ENCODE measurements at places on chromosomes 5 and 9.

- no peak for DNase-seq
These were observed 92.8 kb upstream of the PPP2R2B start for GRCh38 chr5:146971401-146971800.

DNA sequence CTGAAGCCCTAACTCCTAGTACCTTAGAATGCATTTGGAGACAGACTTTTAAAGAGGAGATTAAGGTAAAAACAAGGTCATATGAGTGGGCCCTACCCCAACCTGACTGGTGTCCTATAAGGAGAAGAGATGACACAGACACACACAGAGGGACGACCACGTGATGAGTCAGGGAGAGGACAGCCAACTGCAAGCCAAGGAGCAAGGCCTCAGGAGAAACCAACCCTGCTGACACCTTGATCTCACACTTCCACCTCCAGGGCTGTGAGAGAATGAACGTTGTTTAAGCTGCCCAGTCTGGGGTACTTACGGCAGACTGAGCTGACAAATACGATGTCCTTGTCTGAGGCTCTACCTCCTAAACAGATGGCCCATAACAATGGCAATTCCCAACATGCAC is 93.6 kb downstream of the ROR2 start:
- DNase-seq, result no peak

- DNase-seq, result no peak
These were observed 492.2 kb upstream of the ADAMTS16 start for GRCh38 chr5:4647955-4648354.

- peak; percentile 13 for DNase-seq
These were observed 15.8 kb upstream of the HMHB1 start for GRCh38 chr5:143796125-143796524.

- no peak for DNase-seq
These were observed 400.8 kb upstream of the PTGER4 start for GRCh38 chr5:40278881-40279280.

GRCh38 chr9:20407013-20407412 is 215.3 kb downstream of the MLLT3 start:
- DNase-seq, result no peak

DNA sequence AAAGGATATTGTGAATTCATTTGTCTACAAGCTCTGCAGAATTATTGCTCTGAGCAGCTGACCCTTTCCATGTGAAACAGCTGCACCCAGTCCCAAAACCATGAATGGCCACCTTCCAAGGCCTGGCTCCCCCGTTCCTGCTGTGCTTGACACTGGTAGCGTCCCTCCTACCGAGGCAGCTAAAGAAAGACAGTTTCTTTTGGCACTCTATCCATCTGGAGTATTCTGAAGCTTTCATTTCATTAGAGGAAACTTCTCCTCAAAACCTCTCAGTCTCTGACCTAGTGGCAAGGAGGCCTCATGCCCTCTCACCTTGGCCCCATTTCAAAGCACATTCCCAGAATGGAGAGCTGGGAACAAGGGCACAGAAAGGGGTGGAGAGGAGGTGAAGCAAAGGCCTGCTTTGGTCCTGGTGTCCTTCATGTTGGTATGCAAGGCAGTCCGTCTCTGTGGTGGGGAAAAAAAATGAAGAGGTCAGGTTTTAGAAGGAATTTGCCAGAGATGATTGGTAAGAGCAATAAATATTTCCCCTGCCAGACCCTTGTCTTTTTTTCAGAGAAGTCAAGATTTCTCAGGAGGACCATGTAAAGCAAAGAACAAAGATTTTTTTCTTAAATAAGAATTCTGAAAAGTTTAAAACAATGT is 232.0 kb downstream of the RFK start:
- DNase-seq, result no peak

DNA sequence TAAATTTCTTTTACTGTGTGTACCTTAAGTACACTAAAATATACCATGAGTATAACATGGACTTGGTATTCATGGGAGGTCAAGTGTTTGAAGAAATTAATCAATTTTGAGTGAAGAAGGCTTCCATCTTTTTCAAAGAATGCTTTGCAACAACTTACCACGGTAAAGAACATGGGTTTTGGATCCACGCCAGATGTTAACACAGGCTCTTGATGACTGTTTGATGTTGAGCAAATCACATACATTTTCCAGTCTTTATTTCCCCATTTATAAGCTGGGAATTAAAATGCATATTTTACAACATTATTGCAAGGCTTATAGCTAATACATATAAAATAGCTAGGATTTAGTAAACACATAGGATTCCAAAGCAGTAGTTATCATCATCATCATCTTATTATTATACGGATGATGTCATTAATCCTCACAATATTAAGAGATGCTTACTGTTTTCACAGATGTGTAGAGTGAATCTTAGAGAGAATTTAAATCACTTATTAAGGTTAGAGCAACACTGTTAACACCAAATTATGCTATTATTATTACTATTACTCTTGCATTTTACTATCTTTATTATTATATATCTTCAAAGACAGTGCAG is 362.0 kb downstream of the PRELID2 start:
- no peak for DNase-seq

- DNase-seq, result no peak
These were observed 43.1 kb upstream of the NSMF start for GRCh38 chr9:137502008-137502911.

GRCh38 chr5:15487228-15487627 is 12.8 kb upstream of the FBXL7 start:
- no peak for DNase-seq

GRCh38 chr5:101843055-101843454 is 453.0 kb downstream of the SLCO4C1 start:
- no peak for DNase-seq

- no peak for DNase-seq
These were observed 93.6 kb upstream of the ANKRD55 start for GRCh38 chr5:56326770-56327169.

- peak; percentile 47 for DNase-seq
These were observed 1.2 kb downstream of the ENTREP1 start for GRCh38 chr9:69326261-69326660.

DNA sequence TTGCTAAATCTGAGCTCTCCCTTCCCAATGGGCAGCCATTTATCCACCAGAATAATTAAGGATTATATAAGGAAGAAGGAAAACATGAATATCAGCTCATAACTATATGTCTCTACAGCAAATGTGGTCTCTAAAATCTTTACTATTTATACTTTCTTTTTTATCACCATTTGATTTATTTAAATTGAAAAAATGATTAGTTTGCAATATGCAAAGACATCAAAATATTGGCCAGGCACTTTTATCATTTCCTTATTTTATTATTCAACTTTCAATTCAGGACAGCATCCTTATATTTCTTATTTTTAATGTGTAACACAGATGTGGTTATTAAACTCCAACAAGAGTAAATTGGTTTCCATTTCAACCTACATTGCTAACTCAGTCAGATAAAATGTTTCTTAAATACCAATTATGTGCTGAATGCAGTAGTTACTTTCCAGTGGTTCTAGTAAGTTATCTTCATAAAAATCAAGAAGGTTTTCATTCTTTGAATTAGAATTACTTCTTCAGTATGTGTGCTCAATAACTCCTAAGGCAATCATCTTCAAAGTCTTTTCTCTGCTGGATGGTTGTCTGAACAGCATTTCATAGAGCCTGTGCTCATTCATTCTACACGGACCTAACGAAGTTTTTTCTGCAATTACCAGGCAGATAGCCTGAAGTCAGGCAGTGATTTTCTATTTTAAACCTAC is 1148.0 kb downstream of the CDH12 start:
- DNase-seq, result no peak

DNA sequence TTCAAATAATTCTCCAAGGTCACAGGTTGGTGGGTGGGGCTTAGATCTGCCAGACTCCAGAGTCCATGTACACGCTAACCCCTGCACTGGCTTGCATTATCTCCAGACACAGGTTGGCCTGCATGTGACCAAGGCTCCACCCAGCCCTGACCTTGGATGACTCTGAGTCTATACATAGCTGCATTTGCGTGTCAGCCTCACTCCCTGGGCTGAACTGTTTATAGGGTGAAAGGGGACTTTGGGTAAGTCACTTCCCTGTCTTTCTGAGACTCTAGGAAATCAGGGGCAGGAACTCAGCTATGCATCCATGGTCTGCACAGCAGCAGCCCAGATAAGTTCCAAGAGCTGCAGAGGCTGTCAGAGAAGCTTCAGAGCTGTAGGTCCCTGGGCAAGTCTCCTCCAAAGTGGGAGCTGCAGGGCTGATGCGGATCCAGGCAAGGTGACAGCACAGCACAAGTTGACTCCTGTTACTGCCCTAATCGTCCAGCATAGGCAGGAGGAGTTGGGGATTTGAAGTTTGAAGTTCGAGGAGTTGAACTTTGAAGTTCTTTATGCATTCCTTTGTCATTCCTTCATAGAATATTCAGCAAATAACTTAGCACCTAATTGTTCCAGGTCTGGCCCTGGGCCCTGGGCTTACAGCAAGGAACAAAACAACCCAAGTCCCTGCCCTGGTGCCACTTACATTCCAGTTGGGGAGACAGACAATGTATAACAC is 53.4 kb downstream of the SLC22A5 start:
- DNase-seq, result no peak

GRCh38 chr9:34377404-34377746 is 677 bp upstream of the MYORG start:
- DNase-seq, result no peak

- no peak for DNase-seq
These were observed 21.8 kb downstream of the GOLGA2 start for GRCh38 chr9:128253991-128254346.

DNA sequence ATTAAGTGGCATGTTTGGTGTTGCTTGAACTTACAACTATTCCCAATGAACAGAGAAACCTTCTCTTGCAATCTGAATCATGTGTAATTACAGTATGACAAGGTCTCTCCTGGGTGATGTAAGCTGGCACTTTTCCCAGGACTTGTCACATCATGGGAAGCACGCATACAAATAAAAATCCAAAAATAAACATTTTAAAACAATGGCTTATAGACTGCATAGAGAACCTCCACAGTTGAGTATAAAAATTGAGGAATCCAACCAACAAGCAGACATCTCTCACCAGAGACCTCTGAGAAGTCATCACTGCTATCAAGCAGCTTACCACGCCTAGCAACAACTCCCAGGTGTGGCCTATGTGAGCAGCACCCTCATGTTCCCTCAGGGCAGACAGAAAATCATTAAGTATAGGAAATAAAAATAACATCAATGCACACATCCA is 3.9 kb downstream of the MLLT3 start:
- no peak for DNase-seq

DNA sequence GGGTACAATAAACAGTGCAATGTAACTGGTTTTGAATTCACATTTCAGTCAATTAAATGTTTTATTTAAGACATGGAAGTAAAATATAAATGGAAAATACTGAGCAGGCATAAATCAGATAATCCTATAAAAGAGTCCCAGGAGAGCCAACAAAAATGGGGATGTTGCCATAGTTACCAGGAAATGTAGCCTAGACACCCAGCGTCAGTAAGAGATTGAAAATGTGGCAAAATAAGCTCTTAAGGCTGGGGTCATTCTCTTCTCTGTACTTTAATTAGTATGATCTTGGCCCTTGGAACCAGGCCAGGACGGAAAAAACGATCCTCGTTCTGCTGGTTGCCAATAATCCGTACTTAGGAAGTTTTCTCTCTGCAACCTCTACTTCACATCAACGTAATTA is 18.9 kb upstream of the RASEF start:
- no peak for DNase-seq

- DNase-seq, result no peak
These were observed 31.8 kb downstream of the FABP6 start for GRCh38 chr5:160260881-160261815.

DNA sequence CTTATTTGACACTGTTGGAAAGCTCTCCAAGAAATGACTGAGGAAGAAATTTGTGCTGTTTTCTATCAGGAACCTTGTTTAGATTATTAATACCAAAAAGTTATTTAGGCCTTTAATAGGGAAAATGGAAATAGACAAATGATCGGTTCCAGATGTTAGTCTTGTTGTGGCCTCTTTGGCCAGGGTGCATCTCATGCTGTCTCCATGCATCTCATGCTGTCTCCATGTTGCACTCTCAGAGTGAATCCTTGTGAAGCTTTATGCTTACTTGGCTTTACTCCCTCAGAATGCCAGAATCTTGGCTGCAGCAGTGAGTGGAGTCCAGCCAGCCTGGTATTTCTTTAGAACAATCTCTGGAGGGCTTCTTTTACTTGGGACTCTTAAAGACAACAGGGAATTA is 185.5 kb downstream of the ARHGAP26 start:
- no peak for DNase-seq

GRCh38 chr9:27365707-27366376 is 68.9 kb upstream of the EQTN start:
- DNase-seq, result peak; percentile 38

- DNase-seq, result no peak
These were observed 23.2 kb upstream of the SLC25A51 start for GRCh38 chr9:37927132-37927531.

DNA sequence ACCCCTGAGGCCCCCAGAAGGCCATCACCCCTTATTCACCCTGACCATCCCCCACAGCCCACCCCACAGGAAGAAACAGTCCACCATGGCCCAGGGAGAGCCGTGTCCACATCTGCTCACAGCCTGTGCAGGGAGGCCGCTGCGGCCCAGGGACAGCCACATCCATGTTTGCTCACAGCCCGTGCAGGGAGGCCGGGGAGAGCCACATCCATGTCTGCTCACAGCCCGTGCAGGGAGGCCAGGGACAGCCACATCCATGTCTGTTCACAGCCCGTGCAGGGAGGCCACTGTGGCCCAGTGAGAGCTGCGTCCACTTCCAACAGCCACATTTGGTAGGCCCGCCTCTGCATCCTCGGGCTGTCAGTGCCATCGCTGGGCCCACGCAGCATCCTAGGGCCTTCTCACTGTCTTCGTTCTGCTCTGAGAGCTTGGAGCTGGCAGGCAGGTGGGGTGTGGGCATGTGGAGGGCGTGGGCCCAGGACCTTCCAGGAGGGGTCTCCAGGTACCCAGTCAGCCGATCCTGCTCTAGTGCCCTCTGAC is 38.1 kb downstream of the LPCAT1 start:
- DNase-seq, result no peak

DNA sequence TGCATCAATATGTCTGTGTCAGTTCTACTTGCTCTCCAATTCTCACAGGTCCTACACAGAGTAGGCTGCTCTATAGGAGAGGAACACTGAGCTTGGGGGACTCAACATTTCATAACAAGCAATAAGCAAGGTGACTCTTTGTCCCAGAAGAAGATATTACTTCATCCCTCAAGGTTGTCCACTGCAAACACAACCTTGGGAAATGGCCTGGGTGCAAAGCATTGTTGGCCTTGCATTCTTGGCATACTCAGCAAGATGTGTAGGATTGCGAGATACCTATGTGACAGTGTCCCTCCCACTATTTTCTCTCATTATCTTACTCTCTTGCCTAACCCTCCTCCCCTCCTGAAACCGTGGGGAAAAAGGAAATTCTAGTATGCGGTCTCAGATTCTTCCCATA is 169.8 kb upstream of the FREM1 start:
- no peak for DNase-seq

- DNase-seq, result no peak
These were observed 55.1 kb upstream of the PRLR start for GRCh38 chr5:35285435-35285834.

GRCh38 chr9:86708918-86709835 is 238.1 kb downstream of the GAS1 start:
- no peak for DNase-seq

All from globus pallidus (tissue), 1 donor.